Activated effector memory CD4-positive, alpha-beta T cell treated with anti-CD3 and anti-CD28 coated beads, Interleukin-2, amount 50 U/mL, for 16 hours (primary cell): ENCODE measurements at places on chromosomes 6 and 20.

- DNase-seq: no peak
Observed at GRCh38 chr6:105489216-105489530, 86.3 kb upstream of the PREP start.

- DNase-seq: no peak
Observed at GRCh38 chr6:134609716-134610261, 291.9 kb upstream of the SGK1 start.

DNA sequence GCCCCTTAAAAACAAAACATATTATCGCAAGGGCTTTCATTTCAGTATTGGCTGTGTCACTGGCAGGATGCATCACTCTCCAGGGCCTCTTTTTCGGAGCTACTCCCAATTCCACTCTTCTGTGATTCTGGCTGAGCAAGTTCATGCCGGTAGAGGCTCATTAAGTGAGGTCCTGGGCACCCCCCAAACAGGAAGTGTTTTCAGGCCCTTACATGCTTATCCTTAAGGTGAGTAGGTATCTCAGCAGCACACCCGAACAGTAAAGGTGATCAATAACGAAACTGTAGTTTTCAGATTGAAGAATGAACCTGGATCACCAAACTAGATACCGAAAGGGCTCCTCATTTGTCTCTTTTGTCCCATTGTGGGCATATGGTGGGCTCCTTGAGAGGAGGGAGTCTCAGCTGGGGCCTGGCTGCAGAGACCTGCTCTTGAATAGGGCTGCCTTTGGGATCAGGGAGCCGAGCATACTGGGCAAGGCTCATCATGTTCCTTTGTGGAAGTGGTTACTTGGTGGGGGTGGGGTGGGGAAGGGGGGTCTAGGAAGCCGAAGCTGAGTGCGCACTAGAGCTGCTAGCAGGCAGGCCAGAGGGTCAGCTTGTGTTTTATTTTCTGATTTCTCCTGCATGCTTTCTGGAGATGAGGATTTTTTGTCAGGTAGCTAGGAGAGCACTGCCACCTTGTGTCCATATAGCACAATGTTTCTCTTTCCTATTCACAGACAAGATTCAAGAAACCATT is 65.2 kb downstream of the CDS2 start:
- no peak for DNase-seq

DNA sequence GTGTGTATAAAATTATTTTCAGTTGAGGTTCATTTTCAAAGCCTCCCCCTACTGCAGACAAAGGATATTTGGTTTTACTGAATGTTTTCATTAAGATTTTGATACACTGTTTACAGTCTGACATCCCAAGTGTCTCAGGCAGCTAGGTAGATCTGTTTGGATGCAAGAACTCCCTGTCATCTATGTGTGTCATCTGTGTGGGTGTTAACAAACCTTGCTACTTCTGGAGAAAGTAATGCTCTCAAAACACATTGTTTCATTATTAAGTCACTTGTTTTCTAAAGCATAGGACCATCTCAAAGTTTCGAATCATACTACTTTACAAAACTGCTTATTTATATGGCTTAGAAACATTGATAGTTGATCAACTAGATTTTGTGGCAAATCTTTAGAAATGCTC is 114.5 kb upstream of the TMEM170B start:
- no peak for DNase-seq

DNA sequence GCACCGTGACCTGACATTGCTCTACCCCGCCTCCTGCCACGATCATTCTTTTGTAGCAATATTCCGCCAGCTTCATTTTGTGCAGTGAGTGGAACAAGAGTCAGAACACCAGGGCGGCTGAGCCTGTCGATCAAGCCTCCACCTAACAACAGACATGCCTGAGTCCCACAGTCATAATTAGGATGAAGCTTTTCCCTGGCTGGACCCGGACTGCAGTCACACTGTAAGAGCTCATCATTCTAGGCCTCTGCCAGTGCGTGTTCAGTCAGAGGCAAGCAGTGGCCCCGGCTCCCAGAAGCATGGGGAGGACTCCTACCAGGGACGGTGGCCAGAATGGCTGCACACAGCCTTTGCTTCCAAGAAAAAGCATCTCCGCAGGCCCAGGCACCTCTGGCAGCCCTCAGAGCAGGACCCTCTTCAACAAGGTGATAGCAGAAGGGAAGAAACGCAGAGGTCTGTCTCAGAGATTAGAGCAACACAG is 23.2 kb upstream of the UNC93A start:
- DNase-seq: no peak

DNA sequence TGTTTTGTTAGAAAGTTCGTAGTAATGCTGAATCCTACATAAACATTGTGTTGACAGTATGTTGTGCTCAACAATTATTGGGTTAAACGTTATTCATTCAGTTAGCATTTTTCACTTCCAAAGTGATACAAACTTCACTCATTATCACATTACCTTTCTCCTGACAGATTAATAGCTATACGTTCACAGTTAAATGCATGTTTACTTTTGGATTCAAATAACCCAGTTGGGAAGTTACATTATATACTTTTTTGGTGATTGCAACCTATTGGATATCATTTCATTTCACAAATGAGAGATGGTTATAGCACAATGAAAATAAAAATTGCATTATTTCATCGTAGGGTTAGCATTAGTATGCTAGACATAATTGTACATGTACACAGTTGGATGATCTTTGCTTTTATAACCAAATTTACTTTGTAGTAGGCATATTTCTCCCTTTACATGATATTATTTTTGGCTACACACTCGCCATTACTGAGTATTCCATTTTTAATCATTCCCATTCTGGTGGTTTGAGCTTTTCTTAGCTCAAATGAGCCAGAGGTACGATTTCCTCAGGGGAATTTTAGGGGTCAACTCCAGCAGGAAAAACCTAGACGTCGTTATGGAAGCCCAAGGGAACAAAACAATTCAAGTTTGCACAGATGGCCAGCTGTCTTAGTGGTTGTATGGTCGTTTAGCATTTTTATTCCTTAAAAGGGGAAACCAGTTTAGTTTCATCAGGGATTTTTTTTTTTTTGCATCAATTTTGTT is 2.1 kb upstream of the HIVEP1 start:
- DNase-seq: no peak

DNA sequence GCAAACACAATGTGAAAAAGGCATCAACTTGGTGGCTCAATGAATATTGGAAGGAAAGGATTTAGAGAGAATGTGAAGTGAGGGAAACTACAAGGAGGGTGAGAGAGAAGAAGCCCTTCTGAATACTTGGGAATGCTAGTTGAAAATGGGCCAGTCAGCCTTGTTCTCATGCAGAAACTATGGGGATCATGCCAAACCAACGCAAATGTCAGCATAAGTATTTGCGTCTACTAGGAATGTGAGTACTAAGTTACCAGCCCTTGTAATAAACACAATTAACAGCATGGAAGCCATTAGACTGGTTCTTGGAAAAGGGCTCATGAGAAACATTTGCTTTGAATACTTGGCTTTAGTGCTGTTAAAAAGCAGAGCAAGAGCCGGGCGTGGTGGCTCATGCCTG is 54.9 kb upstream of the AIG1 start:
- no peak for DNase-seq

GRCh38 chr6:127484212-127484863 is 25.1 kb upstream of the KIAA0408 start:
- no peak for DNase-seq

- DNase-seq: no peak
Observed at GRCh38 chr20:32457479-32457986, 99.4 kb downstream of the ASXL1 start.

GRCh38 chr20:10249822-10250221 is 31.2 kb downstream of the SNAP25 start:
- DNase-seq: no peak

DNA sequence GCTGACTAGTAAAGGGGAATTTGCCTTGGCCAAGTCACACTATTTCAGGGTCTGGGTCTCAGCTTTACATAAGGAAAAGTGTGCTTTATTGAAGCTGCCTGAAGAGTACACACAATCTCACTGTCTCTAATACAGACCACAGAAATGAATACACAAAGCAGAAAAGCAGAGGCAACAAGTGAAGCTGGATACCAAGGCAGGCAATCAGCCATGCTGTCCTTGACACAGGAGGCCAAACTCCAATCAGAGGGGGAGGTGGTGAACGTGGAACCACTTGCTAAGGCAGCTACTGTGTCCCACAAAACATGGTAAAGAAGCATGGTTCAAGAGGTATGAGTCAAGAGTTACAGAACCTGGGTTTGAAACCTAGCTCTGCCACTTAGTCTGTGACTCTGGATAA is 21.8 kb upstream of the CCND3 start:
- peak; percentile 42 for DNase-seq
